Progenitor cell of endocrine pancreas (in vitro differentiated cells): ENCODE measurements at places on chromosomes 1 and 21. TPM values are rescaled to one million over a fixed set of nuclear protein-coding genes. Genes with fewer than 3 reads are reported as not detected.

The DAB1 gene
- 4.8 and 6.8 TPM in 2 replicates for total RNA-seq

The NMNAT2 gene
- total RNA-seq: 3.1 and 3.3 TPM in 2 replicates

- DNase-seq: no peak
These were observed 142.1 kb downstream of the KCNT2 start for GRCh38 chr1:196466166-196466565.

GRCh38 chr21:45317398-45318145, 29.9 kb upstream of the POFUT2 start:
- no peak for DNase-seq

DNA sequence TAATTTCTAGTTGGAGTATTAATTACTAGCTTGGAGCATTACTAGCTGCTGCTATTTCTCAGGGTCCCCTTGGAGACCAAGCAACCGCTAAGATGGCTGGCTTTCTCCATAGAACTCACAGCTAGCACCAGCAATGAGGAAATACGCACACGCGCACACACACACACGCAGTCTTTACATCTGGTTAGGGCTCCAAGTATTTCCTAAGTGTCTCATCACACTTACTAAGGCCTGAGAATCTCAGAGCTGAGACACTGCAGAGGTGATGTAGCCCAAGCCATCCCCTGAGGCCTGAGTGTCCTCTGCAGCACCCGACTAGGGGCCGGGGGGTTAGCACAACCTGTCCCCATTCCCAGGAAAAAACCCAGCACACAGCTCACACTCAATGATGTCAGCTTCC, 42.5 kb downstream of the ITPKB start:
- no peak for DNase-seq

GRCh38 chr1:61392409-61393242, 310.3 kb downstream of the NFIA start:
- no peak for DNase-seq

DNA sequence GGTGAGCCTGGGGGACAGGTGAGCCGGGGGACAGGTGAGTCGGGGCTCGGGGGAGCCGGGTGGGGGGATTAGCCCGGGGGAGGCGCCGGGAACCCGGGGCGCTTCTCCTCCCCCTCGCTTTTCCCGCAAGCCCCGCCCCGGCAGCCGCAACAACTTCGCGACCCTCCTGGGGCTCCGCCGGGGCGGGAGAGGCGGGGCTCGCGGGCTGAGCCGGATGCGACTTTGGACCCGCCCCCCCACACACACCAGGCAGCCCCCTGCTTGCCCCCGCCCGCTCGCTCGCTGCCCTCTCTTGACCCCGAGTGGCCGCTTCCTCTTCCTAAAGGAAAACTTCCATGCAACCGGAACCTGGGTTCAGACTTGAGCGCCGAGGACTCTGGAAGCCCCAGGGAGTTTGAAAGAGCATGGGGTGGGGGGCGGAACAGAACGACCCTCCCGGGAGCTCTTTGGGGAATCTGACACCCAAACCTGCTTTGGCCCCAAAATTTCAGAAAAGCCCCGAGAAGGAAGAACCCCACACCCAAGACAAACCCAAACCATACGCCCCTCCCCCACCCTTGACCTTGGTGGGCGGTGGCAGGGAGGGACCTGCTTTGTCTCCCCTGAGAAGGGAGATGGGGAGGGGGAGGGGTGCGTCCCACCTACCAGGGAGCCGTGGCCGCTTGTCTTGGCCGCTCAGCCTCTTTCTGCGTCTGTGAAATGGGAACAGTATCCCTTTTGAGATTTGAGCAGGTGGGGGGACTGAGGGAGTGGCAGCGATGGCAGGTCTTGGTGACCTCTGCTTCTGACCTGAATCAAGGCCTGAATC, 550 bp downstream of the ARHGEF16 start:
- DNase-seq: peak; percentile 74
